ENCODE measurements at places on chromosomes 3 and 15.

DNA sequence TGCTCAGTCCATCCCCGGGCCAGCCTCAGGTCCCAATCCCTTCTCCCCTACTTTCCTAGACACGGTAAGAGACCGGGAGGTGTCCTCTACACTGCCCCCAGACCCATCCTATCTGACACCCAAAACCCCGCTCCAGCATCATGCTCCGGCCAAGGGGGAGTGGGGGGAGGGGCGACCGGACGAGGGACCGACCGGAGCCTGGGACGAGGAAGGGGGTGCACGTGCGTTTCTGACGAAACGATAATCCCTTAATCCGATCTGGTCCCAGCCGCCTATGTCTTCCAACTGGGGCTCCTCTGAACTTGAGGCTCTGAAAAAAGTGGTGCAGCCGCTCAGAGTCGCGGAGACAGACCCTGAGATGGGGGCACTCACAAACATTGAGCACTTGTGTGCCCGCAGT is 494 bp downstream of the CPLX3 start:
- DNase-seq, result no peak

DNA sequence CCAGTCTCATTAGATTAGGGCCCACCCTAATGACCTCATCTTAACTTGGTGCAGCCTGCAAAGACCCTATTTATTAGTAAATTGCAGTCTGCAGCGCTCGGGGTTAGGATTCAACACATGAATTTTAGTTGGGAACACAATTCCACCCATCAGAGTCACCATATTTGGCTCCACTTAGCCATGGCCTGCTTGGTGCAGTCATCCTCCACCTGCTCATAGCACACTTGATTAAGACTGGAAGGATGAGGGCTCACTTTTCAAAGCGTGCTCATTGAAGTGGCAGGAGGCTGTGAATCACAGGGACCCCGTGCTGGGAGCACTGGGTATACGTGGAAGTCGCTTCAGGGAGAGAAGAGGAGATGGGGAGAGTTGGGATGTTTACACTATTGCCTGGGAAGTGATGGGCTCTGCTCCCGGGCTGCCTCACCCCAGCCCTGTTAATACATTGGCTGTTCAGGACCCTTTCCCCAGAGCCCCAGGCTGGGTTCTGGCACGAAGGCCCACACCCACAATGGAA is 68.2 kb downstream of the ASB7 start:
- no peak for DNase-seq

DNA sequence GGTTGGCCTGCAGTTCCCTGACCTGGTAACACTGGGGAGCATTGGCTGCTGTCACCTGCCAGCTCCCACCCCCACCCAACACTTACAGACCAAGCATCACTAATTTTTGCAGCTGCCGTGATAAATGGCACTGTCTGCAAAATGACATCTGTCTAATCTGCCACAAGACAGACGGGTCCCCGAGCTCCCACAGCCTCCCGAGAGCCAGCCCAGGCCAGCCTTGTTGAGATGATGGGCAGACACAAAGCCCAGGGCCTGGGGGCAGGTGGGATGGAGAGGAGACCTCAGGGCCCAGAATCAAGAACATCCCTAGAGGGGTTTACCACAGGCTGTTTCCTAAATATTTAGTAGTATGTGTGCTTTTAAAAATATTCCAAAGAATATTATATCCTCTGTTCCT is 203.4 kb downstream of the TBC1D2B start:
- no peak for DNase-seq

DNA sequence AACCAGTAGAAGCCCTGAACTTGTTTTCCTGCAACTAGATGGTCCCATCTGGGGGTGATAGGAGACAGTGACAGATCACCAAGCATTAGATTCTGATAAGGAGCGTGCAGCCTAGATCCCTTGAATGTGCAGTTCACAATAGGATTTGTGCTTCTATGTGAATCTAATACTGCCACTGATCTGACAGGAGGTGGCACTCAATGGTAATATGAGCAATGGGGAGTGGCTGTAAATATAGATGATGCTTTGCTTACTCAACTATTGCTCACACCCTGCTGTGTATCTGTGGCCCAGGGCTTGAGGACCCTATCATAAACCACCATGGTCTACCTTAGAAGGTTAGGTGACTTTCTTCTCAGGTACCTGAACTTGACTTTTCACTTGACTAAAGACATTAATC is 417.1 kb upstream of the ARHGEF26 start:
- no peak for DNase-seq

DNA sequence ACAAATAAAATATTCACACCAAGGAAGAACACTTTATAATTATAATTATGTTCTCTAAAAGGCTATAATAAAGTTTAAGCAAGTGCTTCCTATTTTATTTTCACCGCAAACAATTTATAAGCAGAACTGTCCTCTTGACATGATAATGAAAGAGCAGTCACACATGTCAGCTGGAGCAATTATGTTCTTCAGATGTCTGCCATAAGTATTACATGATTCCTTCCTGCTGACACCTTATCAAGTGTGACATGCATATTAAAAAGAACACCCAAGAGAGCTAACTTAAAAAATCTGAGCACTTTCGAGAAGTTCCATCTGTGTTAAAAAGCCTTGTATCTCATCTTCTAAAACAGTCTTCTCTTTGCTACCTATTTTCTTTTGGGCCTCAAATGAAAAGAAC is 249.5 kb downstream of the SQOR start:
- DNase-seq, result no peak

DNA sequence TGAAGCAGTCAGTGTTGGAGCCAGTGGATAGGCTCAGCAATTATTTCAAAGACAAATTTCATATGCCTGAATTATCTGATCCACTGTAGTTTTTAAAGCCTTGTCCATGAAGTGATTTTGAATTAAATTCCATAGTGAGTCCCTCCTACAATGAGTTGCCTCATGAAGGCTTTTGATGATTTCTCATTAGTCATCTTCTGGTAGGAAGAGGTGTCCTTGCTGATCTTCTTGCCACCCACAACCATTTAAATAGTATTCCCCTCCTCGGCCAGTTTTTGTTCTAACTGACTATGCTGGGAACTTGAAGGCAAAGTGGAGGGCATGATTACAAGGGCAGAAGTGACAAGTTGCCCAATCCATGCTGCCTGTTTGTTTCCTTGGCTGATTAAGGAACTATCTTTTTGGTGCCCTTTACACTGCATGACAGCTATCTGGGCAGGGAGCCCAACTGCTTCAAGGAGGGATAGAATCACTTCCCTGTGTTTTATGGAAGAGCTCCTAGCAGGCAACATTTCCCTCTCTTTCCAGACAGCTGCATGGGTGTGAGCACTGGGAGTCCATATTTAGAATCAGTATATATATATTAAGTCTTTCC is 617.5 kb downstream of the ZPLD1 start:
- DNase-seq, result no peak

GRCh38 chr3:39383881-39384664 is 903 bp downstream of the SLC25A38 start:
- peak; percentile 95 for DNase-seq
